ENCODE measurements at places on chromosomes 7 and 10.

- no peak for DNase-seq
Measured at GRCh38 chr10:116209781-116210180, 63.2 kb downstream of the GFRA1 start.

- no peak for DNase-seq
Measured at GRCh38 chr10:111890046-111890445, 293.5 kb downstream of the GPAM start.

GRCh38 chr7:45401155-45401554, 173.0 kb upstream of the ADCY1 start:
- DNase-seq = no peak

DNA sequence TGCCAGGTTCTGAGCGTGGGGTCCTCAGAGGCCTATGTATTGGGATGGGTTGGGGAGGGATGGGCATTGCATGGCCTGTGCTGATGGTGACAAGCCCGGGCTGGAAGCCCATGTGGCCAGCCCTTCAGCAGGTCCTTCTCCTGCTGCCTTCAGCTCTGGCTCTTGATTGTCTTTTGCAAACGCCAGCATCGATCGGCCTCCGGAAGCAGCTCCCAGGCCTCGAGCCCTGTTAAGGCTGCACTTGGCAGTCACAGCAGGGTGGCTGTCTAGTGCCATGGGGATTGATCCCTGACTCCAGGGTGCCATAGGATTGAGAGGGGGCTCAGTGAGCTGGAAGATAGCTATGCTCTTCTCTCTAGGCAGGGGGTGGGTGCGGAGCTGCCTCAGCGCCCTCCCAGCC, 51.4 kb downstream of the CDH23 start:
- no peak for DNase-seq

- DNase-seq = no peak
Measured at GRCh38 chr10:131630772-131631258, 270.0 kb upstream of the PPP2R2D start.

- no peak for DNase-seq
Measured at GRCh38 chr10:44960088-44960460, 472 bp downstream of the RASSF4 start.

DNA sequence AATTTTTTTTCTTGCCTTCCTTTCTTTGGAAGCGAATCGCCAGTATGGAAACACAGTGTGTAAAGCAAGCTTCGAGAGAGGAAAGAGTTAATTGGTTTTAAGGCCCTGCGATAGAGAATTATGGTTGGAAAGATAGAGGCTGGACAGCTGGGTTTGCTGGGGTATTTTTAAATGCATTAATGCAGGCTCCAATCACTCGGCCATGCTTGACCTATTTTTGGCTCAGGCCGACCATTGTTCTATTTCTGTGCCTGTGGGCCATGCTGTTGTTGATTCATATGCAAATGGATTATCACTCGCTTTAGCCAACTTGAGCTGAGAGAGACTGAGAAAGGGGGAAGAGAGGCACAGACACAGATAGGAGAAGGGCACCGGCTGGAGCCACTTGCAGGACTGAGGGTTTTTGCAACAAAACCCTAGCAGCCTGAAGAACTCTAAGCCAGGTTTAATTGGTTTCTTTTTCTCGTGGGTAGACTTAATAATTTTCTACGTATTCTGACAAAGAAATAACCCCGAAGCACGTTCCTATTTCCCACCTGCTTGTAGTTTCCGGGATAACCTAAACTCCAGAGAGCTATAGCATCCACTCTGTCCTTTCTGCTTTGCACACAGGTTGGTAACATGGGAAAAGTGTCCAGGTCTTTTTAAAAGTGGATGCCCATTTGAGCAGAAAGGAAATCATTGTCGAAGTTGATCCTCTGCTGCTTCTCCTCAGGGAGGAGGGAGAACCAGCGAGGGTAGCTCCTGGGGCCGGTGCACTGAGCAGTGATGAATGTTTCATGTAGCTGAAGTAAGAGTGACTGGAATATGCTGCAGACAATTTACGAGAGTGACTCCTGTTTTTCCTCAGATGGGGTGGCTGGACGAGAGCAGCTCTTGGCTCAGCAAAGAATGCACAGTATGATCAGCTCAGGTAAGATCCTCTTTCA, at the start of gene HDAC9:
Gene HDAC9 (plus strand): TSS at position 338 of the 929 bp plus-strand sequence. CDS start 554 bp downstream, at position 892.
- DNase-seq = no peak

- no peak for DNase-seq
Measured at GRCh38 chr7:102424129-102424551, 9.2 kb upstream of the ORAI2 start.

DNA sequence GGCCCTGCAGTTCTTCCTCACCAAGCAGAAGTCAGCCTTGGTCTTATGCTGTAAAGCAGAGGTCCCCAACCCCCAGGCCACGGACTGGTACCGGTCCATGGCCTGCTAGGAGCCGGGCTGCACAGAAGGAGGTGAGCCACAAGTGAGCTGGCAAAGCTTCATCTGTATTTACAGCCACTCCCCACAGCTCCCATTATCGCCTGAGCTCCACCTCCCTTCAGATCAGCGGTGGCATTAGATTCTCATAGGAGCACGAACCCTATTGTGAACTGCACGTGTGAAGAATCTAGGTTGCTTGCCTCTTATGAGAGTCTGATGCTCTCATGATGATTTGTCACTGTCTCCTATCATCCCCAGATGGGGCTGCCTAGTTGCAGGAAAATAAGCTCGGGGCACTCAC, 87.6 kb upstream of the NEBL start:
- no peak for DNase-seq

- no peak for DNase-seq
Measured at GRCh38 chr7:29228289-29229011, 33.9 kb downstream of the CHN2 start.

DNA sequence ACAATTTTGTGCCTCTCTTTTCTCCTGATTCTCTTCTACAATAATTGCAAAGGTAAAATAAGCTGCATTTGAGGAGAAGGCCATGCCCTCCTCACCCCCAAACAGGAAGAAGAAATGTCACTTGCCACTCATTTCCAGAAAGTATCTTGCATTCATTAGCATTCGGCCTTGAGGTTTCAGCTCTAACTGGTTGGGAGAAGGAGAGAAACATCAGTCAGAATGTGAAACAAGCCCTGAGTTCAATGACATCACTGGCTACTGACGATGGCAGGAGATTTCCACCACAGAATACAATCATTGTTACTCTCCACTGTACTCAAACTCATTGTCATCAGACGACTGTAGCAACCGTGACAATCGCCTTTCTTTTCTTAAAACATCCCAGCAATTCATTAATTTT, 72.8 kb downstream of the PRKCQ start:
- peak; percentile 80 for DNase-seq

- DNase-seq = peak; percentile 68
Measured at GRCh38 chr7:55484241-55484640, 88.1 kb downstream of the VOPP1 start.

DNA sequence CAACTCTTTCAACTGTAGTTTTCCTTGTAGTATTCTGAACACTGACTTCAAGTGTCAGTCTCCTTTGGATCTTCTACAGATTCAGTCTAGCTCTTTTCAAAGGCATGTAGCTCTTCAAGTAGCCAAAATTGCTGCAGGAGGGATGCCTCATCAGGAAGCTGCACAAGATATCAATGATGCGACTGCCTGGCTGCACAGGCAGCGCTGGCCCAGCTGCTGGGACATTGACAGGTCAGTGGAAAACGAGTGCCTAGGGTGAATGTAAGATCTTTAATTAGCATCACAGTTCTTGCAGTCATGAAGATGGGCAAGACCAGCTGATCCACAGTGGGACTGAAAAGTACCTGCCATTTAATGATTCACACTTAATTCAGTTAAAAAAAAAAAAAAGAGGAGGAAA, 167.6 kb downstream of the ANK3 start:
- DNase-seq = no peak

- DNase-seq = no peak
Measured at GRCh38 chr10:131920151-131920550, 19.3 kb downstream of the PPP2R2D start.

DNA sequence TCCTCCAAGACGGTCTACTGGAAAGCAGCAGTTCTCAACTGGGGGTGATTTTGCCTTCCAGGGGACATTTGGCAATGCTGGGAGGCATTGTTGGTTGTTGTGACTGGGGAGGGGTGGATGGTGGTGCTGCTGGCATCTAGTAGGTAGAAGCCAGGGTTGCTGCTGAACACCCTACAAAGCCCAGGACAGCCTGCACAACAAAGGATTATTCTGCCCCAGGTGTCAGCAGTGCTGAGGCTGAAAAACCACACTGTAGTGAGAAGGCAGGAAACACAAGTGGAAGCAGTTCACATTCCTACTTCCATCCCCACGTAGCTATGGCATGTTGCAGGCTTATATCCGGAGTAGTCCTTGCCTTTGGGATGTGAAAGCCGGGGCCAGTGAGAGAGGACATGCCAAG, 86.9 kb downstream of the AOAH start:
- no peak for DNase-seq

DNA sequence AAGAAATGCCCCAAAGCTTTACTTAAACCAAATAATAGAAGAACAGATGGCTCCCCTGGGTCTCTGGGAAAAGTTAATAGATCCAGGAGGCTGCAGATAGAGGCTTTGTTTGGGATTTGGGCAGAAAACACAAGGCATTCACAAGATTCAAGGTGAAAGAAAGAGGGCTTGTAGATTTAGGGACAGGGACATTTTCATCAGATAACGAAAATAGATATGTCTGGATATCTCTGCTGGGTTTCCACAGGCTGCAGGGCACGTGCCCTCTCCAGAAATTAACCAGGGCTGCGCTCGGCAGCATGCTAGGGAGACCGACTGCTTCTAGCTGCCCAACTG, 14.9 kb downstream of the CARD11 start:
- no peak for DNase-seq

DNA sequence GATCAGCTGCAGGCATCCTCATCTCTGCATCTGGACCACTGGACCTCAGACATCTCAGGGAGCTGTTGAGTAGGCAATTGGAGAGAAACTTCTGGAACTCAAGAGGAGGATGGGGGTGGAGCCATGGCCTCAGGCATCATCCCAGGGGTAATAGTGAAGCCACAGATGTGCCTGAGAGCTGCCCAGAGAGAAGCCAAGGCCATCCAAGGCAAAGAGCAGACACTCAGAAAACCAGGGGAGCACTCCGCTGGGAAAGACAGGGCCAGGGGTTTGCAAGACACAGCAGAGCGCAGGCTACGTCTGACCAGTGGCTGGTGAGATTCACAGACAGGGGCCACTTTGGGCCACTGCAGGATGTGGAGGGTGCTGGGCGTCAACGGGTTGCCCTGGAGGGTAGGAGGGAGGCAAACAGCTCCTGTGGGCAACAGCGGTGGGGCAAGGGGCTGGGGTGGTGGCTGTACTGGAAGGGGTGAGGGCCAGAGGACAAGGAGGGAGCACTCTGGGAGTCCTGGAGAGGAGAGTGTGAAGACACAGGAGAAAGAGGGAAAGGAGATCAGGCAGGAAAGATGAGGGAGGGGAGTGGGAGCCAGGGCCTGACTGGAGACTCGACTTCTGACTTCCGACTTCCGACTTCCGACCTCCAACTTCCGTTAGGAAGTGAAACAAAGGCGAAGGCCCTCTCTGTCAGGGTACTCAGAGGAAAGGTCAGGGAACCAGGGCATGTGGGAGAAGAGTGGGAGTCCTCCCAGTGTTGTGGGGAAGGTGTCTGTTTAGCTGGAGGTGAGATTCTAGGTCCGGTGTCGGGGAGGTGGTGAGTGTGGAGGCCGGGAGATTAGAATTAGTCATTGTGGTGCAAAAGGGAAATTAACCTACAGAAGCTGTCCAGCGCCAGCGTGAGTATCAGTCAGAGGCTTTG, 69.7 kb upstream of the ANTXRL start:
- DNase-seq = no peak

DNA sequence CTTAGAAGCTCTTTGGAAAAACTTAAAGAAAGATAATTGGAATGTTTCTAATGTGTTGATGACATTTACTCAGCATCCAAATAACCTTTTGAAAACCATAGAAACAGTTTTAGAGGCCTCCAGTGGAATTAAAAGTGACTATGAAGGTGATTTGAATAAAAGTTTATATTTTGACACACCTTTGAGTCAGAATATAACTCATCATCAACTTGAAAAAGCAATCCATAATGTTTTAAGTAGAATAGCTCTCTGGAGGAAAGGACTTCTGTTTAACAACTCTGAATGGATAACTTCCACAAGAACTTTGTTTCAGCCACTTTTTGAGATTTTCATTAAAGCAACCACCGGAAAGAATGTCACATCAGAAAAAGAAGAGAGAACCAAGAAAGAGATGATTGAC, 108.2 kb downstream of the ABCA13 start:
- no peak for DNase-seq

- DNase-seq = no peak
Measured at GRCh38 chr7:102393467-102393866, 2.7 kb upstream of the PRKRIP1 start.

GRCh38 chr7:15204421-15204820, 301.9 kb upstream of the DGKB start:
- no peak for DNase-seq

- no peak for DNase-seq
Measured at GRCh38 chr7:30240106-30240800, 44.1 kb upstream of the ZNRF2 start.

DNA sequence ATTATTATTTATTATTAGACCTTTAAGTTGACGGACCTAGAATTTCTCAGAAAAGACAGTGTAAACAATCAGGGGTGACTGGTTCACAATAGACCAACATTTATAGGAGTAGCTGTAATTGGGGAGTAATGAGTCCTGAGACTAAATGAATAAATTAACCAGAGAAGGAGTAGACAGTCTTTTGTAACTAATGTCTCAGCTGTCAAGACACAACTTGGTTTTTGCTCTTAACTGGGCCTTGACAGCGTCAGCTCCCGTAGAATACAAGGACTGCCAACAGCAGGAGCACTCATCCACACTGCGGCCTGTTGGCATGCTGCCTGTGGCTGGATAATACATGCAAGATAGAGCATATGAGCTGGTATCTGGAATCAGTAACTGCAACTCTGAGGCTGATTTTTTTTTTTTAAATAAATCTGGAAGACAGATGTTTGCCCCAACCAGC, 123.9 kb downstream of the CACNA2D1 start:
- no peak for DNase-seq

DNA sequence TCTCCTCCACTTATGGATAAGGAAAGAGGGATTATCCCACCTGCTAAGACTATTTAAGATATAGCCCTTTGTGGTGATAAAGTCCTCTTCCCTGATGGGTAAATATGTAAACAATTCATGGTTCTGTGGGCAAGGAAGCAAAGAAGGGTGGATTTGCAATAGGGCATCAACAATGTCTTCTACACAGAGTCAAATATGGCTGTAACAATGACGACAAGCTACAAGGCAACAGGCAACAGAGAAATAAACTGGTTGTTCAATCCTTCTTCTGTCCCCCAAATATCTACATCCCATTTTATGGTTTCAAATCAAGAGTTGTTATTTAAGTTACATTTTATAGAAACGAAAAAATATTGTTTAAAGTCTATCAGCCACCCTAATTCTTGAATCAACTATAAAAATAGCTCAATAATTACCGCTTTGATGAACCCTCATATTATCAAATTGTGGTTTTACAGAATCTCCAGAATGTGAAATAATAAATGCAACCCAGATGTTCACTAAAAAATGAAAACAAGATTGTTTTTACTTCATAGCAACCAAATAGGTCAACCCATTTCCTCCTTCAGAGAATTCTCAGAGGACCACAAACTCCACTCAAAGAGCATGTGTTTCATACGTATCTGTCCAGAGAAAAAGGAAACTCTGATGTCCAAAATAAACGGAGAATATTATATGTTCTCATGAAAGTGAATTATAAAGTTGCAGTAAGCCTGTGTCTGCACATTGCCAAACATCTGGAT, 13.8 kb downstream of the CYTH3 start:
- no peak for DNase-seq
